Foreskin melanocyte (primary cell): ENCODE measurements at places on chromosomes 6 and 20.

GRCh38 chr20:37279820-37280219 lies 9.6 kb upstream of the MANBAL start:
- no peak for DNase-seq

- DNase-seq, result no peak
Measured at GRCh38 chr6:22621028-22621427, 51.7 kb downstream of the HDGFL1 start.

DNA sequence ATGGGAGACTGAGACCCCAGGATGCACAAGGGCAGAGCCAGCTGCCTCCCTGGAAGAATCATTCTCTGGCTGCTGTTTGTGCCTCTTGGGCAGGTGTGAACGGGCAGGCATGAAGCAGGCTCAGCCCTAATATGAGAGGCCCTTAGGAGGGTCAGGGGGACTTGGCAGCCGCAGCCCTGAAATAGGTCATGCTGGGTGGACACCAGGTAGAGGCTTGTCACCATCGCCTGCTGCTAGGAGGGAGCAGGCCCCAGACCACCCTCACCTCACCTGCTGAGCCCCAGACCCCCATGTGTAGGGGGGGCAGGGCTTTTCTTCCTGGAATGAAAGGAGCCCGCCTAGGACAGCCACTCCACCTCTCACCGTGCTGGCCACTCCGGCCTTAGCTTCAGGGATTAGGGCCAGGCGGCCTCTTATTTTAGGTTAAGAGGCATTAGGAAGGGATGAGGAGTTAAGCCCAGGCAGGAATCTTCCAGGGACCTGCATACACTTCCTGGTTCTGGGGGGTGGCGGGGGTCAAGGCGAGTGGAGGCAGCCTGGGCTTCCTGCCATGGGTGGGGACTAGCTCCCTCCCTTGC lies 92.4 kb downstream of the ASXL1 start:
- no peak for DNase-seq

DNA sequence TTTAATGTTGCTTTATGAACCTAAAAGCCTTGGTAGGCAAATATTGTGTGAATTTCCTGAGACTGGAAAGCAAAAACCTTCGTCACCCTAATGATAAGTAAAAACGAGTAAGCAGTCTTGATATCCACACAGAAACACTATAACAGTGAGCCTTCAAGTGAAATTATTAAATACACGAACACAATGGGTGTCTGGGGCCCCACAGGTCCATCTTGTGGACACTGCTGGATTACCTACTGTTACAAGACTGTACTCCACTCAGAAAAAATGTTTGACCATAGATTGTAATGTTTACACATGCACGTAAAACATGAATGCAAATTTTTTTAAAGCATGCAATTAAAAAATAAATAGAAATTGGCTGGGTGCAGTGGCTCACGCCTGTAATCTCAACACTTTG lies 466.9 kb downstream of the CD83 start:
- DNase-seq, result no peak

DNA sequence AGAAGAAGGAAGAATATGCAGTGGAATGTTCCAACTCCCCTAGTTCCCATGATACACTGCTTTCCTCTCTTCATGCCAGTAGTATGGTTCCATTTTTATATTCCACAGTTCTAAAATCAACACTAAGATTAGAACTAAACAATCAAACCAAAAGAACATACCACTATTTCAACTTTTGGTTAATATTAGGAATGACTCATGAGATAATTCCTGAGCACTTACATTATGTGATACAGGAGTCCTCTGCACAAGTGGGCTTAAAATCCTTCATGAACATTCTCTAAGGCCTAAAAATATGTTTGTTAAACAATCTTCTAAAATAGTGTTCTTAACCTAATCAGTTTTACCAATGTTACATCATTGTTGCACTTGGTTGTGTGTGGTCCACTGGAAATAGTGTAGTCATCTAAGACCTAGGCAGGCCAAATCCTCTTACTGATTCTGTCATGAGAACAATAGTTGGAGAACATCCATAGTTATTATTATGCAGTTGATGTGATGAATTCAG lies 30.3 kb upstream of the RCAN2 start:
- DNase-seq, result no peak

GRCh38 chr20:46127396-46128010 lies 9.4 kb downstream of the CD40 start:
- no peak for DNase-seq

- DNase-seq, result no peak
Measured at GRCh38 chr6:56815436-56815835, 139.5 kb upstream of the BEND6 start.

DNA sequence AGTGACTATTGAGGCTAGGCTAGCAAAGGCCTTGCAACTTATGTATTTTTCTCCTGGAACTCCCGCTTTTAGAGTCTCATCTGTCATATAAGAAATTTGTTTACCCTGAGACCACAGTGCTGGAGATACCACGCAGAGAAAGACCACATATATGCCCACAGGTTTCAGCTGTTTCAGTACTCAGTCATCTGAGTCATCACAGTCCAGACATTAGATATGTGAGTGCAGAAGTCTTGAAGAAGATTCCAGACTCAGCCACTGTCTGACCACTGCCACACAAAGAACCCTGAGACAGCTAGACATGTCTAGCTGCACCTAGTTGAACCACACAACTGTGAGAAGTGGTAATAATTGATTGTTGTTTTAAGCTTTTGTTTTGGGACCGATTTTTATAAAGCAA lies 648.3 kb downstream of the EPM2A start:
- DNase-seq, result no peak

- DNase-seq, result no peak
Measured at GRCh38 chr20:62637110-62637509, 5.2 kb upstream of the SLCO4A1 start.

DNA sequence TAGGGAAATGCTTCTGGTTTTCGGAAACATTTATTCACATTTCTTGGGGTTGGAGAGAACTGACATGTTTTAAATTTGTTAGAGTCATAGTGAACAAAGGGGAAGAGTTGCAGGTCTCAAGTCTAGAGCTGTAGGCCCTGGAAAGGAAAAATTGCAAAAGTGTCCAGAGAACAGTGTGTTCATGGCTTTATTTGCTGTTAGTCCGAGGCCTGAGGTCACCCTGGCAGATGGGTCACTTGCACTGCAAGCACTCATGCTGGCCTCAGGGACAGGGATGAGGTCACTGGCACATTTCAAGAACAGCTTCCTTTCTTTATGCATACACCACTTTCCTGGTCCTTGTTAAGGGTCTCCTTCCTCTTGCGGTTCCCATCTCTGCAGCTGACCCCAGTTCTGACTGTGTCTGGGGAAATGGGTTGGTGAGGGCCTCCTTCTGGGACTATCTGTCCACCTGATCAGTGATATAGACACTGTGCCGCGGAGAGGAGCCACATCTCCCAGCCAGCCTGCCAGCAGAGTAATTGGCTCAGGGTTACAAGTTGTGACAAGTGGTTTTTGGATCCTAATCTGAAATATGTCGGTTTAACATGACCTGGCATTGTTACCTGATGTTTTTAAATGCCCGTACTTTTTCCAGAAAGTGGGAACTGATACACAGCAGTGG lies 194.0 kb downstream of the EYA4 start:
- DNase-seq, result no peak
